Stimulated activated CD8-positive, alpha-beta memory T cell treated with anti-CD3 and anti-CD28 coated beads, Interleukin-2, amount 100 ng/mL, for 1 hour (primary cell): ENCODE measurements at places on chromosomes 2 and 18.
A peak's percentile ranks its signal among the peaks of the same experiment; 100 is the strongest.

DNA sequence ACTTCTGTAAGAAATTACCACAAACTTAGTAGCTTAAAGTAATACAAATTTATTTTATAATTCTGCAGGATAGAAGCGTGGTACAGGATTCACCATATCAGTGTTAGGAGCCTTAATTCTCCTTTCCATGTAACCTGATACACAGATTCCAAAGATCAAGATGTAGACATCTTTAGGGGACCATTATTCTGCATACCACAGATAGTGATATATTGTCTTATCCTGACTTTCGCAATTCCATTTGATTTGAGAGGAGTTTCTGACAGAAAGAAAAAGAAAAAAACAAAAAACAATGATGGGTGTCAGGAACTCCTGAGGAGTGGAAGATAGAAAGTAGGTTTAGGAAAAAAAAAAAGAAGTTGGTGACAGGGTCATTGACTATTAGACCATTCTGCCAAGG, 24.1 kb downstream of the KLHL23 start:
- DNase-seq: no peak

GRCh38 chr18:7000484-7001096, 117.0 kb downstream of the LAMA1 start:
- no peak for DNase-seq

- DNase-seq: no peak
Measured at GRCh38 chr2:161709428-161709827, 85.2 kb downstream of the SLC4A10 start.

DNA sequence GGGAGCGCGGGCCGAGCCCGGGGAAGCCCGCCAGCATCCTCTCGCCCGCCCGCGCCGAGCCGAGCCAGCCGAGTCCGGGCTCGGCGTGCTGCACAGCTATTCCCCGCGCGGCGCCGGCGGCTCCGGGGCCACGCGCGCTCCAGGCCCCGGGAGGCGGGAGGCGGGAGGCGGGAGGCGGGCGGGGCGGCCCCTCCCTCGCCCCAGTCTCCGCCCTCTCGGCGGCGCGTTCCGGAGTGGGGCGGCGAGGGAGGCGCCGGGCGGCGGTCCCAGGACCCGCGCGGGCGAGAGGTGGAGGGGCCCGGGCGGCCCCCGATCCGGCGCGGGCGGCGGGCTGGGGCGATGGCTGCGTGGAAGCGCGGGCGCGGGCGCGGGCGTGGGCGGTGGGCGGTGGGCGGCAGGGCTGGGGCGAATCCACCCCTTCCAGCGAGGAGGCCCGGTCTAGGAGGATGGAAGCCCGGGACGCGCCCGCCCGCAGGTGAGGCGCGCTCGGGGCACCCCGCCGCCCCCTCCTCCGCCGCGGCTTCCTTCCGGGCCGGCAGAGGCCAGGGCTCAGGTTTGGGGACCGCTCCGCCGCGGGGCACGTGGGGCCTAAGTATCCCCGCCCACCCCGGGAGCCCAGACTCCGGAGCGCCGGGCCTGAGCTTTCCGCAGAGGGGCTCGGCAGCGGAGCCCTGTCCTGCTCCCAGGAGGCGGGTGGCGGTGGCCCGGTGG, at the start of gene ADCY3:
Gene ADCY3, minus strand, starts transcription at position 140 of the 711 bp plus-strand sequence. CDS start 1,250 bp downstream, outside the sequence.
- DNase-seq: peak; percentile 28

GRCh38 chr2:183207110-183207509, 82.9 kb downstream of the NUP35 start:
- DNase-seq: no peak

DNA sequence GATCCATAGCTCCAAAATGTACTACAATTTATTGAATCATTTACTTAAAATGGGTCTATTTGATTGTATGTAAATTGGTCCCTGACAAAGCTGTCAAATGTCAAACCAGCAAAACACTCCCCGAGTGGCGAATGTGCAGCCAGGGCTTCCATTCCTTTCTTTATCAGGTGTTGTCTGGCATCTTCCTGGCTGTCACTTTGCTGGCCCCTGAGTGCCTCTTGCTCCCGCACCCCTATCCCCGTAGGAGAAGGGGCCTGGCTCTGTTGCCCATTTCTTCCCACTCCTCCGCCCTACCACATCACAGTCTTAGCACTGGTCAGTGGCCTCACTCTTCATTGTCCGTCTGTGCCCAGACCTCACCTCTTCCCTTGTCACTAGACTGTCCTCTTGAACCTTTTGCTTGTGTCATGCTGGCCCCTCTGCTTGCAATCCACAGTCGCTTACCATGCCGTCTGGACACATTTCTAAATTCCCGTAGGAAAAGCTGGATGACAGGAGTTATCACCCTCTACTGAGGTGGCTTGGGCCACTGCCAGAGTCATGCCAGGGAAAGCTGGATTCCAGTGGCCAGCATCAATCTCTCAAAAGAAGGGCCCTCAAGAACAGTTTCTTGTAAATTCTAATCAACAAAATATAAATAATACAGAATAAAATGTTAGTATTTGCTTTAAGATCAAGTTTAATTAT, 15.4 kb downstream of the UBE2F start:
- DNase-seq: no peak

DNA sequence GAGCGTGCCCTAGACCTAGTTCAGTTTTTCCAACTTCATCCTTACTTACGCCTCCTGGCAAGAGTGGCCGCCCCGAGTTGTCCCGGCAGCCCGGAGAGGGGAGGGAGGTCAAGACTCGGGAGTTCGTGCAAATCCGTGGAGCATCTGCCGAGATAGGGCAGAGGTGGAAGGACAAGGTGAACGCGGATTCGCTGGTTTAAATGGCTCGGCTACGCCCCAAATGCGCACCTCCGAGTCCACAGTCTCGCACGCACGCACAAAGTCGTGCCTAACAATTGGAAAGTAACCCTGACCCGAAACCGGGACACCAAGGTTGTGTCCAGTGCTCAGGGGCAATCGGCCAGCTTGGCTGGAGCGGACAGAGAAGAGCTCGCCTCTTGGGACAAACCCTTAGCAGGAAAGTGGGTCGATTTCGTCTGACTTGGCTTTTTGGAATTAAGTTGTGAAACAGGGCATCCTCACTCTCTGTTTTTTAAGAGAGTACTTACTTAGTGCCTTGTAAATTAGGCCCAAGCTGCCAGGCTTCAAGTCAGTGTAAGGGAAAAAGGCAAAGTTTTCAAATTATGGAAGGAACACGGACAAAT, 726 bp upstream of the SS18 start:
- DNase-seq: no peak

- no peak for DNase-seq
Measured at GRCh38 chr2:46091961-46092667, 205.1 kb upstream of the EPAS1 start.

- no peak for DNase-seq
Measured at GRCh38 chr2:185219981-185220380, 518.6 kb upstream of the FSIP2 start.

- DNase-seq: no peak
Measured at GRCh38 chr18:24656551-24657443, 196.4 kb downstream of the HRH4 start.

DNA sequence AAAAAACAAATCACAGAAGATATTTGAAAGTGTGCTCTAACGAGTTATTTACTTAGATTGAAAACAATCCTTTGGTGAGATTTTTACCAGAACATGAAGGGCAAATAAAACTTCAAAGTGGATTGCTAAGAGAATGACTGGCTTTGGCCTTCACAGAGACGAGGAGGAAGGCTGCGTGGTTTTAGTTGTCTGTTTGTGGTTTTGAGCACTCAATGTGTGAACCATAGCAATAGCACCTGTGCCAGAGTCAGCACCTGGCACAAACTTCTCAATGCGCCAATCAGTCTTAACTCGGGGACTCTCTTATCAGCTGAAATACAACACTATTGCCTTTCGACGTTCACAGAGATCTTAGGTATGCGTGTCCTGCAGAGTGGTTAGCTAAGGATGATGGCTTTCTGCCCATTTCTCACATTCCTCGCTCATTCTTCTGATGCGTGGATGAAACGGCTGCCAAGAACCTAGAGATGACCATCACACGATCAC, 70.0 kb downstream of the MBP start:
- no peak for DNase-seq

DNA sequence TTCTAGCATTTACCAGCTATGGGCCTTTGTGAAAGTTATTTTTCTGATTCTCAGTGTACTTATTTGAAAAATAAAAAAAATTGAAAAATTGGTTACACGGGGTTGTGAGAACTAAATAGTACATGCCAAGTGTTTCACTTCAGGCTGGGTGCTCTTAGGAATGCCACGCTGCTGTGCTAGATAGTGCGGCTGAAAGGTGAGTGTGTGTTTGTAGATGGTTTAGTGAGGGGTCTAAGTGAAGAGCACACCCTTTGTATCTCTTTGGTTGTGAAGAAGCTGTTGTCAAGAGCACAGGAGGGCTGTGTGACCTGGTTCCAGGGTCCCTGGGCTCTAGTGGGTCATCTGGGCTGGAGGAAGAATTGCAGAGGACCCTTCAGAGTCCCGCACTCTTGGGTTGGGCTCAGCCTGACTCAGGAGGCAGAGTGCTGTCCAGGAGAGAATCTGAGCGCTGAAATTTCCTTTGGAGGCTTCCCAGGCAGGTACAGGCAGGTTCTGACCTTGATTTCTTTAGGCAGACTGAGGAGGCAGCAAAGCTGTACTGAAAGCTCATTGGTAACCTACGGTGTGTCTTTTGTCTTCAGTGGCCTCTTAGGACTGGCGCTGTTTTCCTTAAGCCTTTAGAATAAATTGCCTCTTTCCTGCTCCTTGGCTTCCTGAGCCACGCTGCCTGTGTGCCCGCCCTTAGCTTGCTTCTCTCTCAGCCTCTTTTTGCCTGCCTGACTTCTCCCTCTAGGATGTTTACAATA, 44.4 kb downstream of the MAP4K4 start:
- no peak for DNase-seq

DNA sequence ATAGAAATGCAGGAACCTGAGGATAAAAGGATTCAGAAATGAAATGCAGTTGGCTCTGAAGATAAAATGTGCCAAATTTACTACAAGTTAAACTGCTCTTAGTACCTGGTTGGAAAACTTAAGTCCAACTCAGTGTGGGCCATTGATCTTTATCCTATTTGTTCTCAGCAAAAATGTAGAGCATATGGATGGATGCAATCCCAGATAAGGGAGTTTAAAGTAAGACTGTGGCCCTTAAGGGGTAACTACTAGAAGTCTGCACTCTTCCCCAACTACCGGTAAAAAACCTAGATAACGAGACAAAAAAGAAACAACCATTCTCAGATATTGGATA, 63.9 kb downstream of the MDH1 start:
- no peak for DNase-seq

- no peak for DNase-seq
Measured at GRCh38 chr2:237262838-237263771, 150.9 kb downstream of the COL6A3 start.

DNA sequence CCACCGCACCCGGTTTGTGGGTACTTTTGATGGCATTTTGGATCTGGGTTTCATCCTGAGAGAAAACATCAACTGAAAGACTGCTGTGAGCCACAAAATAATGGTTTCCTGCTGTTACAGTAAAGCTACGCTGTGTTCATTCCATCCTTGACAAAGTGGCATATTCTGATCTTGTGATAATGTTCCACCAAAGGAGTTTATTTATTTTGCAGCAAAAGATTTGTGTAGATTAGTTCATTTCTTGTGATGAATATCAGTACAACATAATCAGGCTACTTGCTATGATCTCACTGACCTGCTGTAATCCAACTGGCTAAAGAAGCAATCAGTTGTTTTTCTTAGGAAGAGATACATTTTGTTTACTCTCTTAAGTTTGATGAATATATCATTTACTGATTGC, 45.0 kb downstream of the EEF1B2 start:
- no peak for DNase-seq
